ENCODE measurements at places on chromosomes 11 and 22.

DNA sequence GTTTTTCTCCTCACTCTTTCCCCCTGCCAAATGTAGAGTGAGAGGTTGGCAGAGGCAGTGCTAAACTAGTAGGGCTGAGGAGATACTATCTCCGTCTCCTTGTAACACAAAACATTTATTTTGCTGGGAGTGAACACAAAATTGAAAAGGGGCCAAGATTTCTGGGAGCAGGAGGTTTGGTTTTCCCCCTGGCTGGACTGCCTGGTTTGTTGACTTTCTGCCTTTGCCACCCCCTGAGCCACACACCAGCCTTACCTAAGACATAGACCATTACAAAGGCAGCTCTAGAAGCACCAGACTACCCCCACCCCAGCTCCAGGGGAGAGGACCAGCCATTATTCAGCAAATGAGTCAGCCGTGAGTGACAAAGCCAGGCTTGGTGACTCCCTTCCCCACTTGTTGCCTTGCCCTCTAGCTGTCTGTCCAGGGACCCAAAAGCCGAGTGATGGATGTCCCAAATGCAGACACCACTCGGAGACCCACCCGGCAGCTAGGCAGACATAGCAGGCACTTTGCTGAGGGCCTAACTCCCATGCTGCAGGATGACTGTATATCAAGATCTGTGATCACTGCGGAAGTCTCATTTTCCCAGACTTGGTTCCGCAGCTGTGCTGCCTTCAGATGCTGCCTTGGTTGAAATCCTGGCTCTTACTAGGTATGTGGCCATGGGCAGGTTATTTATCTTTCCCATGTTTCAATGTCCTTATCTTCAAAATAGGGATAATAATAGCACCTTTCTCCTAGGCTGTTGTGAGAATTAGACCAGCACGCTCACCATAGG, 17.7 kb upstream of the CDON start:
- peaks cover 16% of the 10 kb centered on the region for H3K27me3 ChIP-seq
- H3K27ac ChIP-seq: no peak overlapping the region
- H3K4me3 ChIP-seq: no peak overlapping the region
- no peaks in the 10 kb centered on the region for H3K36me3 ChIP-seq

GRCh38 chr11:73623686-73624085, 22.7 kb upstream of the PLEKHB1 start:
- H3K4me1 ChIP-seq: peaks cover 7% of the 10 kb centered on the region
- no peak overlapping the region for H3K4me3 ChIP-seq
- DNase-seq: no peak

GRCh38 chr22:49999946-50000586, 12.5 kb downstream of the IL17REL start:
- H3K27me3 ChIP-seq: peaks cover 17% of the 10 kb centered on the region
- no peak for DNase-seq
- no peak overlapping the region for H3K27ac ChIP-seq
- no peak overlapping the region for H3K4me3 ChIP-seq
- H3K4me1 ChIP-seq: peaks cover 14% of the 10 kb centered on the region

DNA sequence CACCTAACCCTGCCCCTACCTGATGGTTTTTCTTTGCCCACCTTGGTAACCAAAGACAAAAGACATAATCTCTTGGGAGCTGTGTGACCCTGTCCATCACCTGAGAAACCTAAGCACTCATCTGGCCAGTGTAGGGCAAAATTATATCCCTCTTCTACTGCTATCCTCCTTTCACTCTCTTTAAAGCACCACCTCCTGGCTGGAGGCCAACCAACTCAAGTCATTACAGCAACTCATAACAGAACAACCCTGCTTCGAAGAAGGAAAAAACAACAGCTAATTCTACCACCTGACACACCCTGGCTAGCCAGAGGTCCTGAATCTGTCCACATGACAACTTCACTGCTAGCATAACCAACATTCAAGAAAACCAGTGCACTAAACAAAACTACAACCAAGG, 45.5 kb downstream of the GAS2 start:
- no peak for DNase-seq
- no peak overlapping the region for H3K4me3 ChIP-seq
- H3K36me3 ChIP-seq: no peaks in the 10 kb centered on the region
- no peaks in the 10 kb centered on the region for H3K4me1 ChIP-seq

- peaks cover 3% of the 10 kb centered on the region for H3K36me3 ChIP-seq
- H3K27me3 ChIP-seq: peaks cover 11% of the 10 kb centered on the region
- H3K27ac ChIP-seq: no peak overlapping the region
- H3K4me1 ChIP-seq: peaks cover 8% of the 10 kb centered on the region
- no peak overlapping the region for H3K4me3 ChIP-seq
These were observed 11.5 kb downstream of the P2RX3 start for GRCh38 chr11:57349491-57350274.

- H3K27me3 ChIP-seq: peaks cover 17% of the 10 kb centered on the region
- H3K36me3 ChIP-seq: no peaks in the 10 kb centered on the region
- DNase-seq: no peak
- no peaks in the 10 kb centered on the region for H3K4me1 ChIP-seq
- no peak overlapping the region for H3K27ac ChIP-seq
These were observed 32.9 kb downstream of the RBFOX2 start for GRCh38 chr22:35995772-35996171.

DNA sequence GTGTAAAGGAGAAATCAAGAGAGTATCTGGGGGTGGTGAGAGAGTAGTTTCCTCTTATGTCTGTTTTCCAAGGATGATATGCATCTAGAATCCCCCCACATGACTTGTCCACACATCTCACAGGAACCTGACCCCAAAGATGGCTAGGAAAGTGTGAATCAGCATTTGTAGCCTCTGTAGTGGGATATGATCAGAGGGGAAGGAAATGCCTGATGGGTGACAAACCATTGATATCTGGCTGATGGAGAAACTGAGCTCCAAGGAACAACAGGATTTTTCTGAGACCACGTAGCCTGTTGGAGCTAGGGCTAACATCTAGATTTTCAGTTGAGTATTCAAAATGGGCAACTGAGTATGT, 369.4 kb downstream of the DDX10 start:
- no peak overlapping the region for H3K4me3 ChIP-seq
- H3K27ac ChIP-seq: no peak overlapping the region
- peaks cover 5% of the 10 kb centered on the region for H3K27me3 ChIP-seq
- H3K4me1 ChIP-seq: no peaks in the 10 kb centered on the region
- H3K36me3 ChIP-seq: no peaks in the 10 kb centered on the region
- DNase-seq: no peak
